HFFc6 (cell line): ENCODE measurements at places on chromosomes 16 and 17. TPM values are rescaled to one million over a fixed set of nuclear protein-coding genes. Genes with fewer than 3 reads are reported as not detected.

KRTAP16-1 gene
- not detected in 3 replicates for total RNA-seq

KRT36 gene
- total RNA-seq: not detected in 2 replicates

C17orf58 gene
- total RNA-seq: 5.2 to 7.0 TPM (median 5.5 TPM) in 3 replicates

CNGB1 gene
- 0.02 TPM in 1 of 3 replicates, not detected in the others for total RNA-seq

- H3K27ac ChIP-seq: no peak overlapping the region
- H3K4me3 ChIP-seq: peak overlapping the region; percentile 5; the same call in 1 of the 2 replicates
- H3K27me3 ChIP-seq: no peaks in the 10 kb centered on the region; the same call in 1 of the 2 replicates
- H3K4me1 ChIP-seq: peaks cover 16% of the 10 kb centered on the region; the same call in 1 of the 2 replicates
Measured at GRCh38 chr17:70813355-70813930, 644.1 kb downstream of the KCNJ2 start.

GRCh38 chr17:53193044-53193443, 629.7 kb upstream of the KIF2B start:
- H3K36me3 ChIP-seq: 0 out of 2 replicates have a peak, but pooled peaks cover 4% of the 10 kb centered on the region
- H3K27ac ChIP-seq: no peak overlapping the region
- no peak overlapping the region for H3K4me3 ChIP-seq
- no peaks in the 10 kb centered on the region for H3K4me1 ChIP-seq
- DNase-seq: no peak
- no peaks in the 10 kb centered on the region; the same call in 1 of the 2 replicates for H3K27me3 ChIP-seq

- peak overlapping the region; percentile 33; the same call in 1 of the 2 replicates for H3K4me3 ChIP-seq
- peak overlapping the region; percentile 42; the same call in 1 of the 2 replicates for H3K27ac ChIP-seq
- H3K4me1 ChIP-seq: peaks cover 21% of the 10 kb centered on the region
- peak; percentile 62 for DNase-seq
Measured at GRCh38 chr16:12017558-12017957, 41.0 kb downstream of the SNX29 start.

DNA sequence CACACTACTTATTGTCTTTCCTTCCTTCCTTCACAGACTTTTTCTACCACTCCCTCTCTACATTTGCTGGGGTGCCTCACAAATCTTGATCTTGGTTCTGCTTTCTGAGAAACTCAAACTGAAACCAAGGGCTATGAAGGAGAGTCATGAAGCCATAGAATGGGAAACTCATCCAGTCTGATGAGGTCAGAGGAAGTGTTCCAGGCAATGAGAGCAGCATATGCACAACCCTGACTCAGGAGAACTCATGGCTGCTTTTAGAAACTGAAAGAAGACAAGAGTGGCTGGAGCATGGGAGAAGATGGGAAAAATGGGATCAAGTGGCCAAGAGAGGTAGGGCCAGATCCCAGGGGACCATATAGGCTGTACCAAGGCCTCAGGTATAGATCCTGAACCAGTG, 130.0 kb upstream of the TOX3 start:
- no peaks in the 10 kb centered on the region for H3K36me3 ChIP-seq
- no peaks in the 10 kb centered on the region for H3K27me3 ChIP-seq
- H3K4me1 ChIP-seq: no peaks in the 10 kb centered on the region
- no peak overlapping the region for H3K4me3 ChIP-seq
- no peak overlapping the region for H3K27ac ChIP-seq

DNA sequence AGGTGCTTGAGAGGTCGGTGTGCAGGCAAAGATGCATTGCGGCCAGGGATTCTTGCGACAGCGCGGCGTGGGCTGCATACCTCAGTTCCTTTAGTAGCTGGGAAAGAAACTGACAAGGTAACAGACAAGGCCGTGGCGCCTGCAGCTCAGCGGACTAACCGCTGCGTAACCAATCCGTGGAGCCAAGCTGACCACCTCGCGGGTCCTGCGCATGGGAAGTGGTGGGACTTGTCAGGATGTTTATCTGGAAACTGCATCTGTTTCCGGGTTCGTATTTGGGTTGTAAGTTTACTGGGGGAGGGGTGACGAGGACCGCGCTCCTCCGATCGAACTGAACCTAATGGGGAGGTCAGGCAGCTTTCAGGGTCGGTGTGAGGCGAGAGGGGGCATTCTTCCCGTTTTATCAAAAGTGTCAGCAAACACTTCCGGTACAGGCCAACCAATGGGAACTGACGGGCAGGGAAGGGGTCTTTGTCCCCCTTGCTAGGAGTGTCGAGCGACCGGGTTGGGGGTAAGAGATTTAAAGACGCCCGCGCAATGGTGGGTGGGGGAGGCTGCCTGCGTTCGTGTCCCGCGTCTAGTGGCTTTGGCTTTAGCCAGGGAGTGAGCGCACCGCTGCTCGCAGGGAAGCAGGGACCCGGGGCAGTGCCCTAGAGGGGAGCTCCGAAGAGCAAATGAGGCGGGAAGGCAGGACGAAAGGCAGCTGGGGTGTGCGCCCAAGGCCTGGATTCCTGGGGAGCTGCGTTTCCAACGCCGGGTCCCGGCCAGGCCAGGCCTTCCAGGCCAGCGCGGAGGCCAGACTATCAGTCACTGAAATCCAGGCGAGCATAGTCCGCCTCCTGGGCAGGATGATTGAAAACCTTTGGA, 7.0 kb downstream of the IRX6 start:
- H3K36me3 ChIP-seq: no peaks in the 10 kb centered on the region
- H3K4me3 ChIP-seq: no peak overlapping the region
- H3K4me1 ChIP-seq: no peaks in the 10 kb centered on the region
- H3K27me3 ChIP-seq: peaks cover 2% of the 10 kb centered on the region; the same call in 1 of the 2 replicates
- no peak for DNase-seq

DNA sequence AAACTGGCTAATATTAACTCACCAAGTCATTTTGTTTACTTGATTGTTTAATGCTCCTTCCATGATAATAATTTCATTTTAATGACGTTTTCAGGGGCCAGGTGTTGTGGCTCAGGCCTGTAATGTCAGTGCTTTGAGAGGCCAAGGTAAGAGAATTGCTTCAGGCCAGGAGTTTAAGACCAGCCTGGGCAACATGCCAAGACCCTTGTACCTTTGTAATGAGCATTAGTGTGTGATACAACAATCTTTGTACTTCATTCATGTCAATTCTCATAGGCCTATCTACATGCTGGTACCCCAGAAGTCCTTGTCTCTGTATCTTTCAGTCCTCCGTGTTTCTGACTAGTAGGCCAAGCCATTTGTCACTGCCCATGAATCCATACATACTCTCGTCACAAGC, 296.9 kb downstream of the ZFHX3 start:
- H3K27ac ChIP-seq: no peak overlapping the region
- H3K4me1 ChIP-seq: peaks cover 8% of the 10 kb centered on the region; the same call in 1 of the 2 replicates
- H3K27me3 ChIP-seq: no peaks in the 10 kb centered on the region; the same call in 1 of the 2 replicates
- no peaks in the 10 kb centered on the region for H3K36me3 ChIP-seq
- no peak for DNase-seq
- no peak overlapping the region for H3K4me3 ChIP-seq

GRCh38 chr17:789160-789840, 7.1 kb downstream of the MRM3 start:
- H3K27me3 ChIP-seq: peaks cover 25% of the 10 kb centered on the region
- no peak for DNase-seq
- H3K4me1 ChIP-seq: peaks cover 19% of the 10 kb centered on the region
- no peak overlapping the region for H3K27ac ChIP-seq
- peaks cover 17% of the 10 kb centered on the region for H3K36me3 ChIP-seq
